ENCODE measurements at places on chromosomes 12 and 14. TPM values are rescaled to one million over a fixed set of nuclear protein-coding genes. Genes with fewer than 3 reads are reported as not detected.

Gene KRT77
- total RNA-seq, result not detected

Gene PRPH
- total RNA-seq, result 1.0 TPM

Gene PMCH
- total RNA-seq, result not detected

Gene CFL2
- 34.6 TPM for total RNA-seq

Gene MYBPC1
- not detected for total RNA-seq

Gene YARS2
- 18.5 TPM for total RNA-seq

Gene KIF5A
- 0.09 TPM for total RNA-seq

Gene IRF9
- 158 TPM for total RNA-seq

Gene SOAT2
- not detected for total RNA-seq

Gene CLEC4D
- 1.4 TPM for total RNA-seq

Gene TAS2R7
- not detected for total RNA-seq

Gene LARP4
- 62.2 TPM for total RNA-seq

Gene CLEC2A
- not detected for total RNA-seq

Gene CFAP251
- 8.2 TPM for total RNA-seq

Gene NKX2-8
- 1.2 TPM for total RNA-seq

Gene DTD2
- total RNA-seq, result 13.4 TPM

Gene RXYLT1
- 14.5 TPM for total RNA-seq

Gene GDF3
- 0.30 TPM for total RNA-seq

Gene FGD6
- 22.9 TPM for total RNA-seq

Gene TSHR
- not detected for total RNA-seq

Gene DCAF4
- 19.5 TPM for total RNA-seq

Gene SLC4A8
- total RNA-seq, result 8.3 TPM

Gene AGAP2
- total RNA-seq, result 5.7 TPM

Gene TNS2
- total RNA-seq, result 186 TPM

Gene PLEKHD1
- total RNA-seq, result 0.47 TPM

Gene TSPAN11
- total RNA-seq, result 9.1 TPM

Gene NOXRED1
- 0.77 TPM for total RNA-seq

Gene CHGA
- 0.71 TPM for total RNA-seq

Gene CFAP54
- total RNA-seq, result 7.9 TPM

Gene MYF5
- not detected for total RNA-seq

Gene CLEC12A
- total RNA-seq, result 88.3 TPM

Gene TBC1D30
- 11.5 TPM for total RNA-seq

Gene BHLHE41
- 125 TPM for total RNA-seq

Gene TMEM132D
- 0.06 TPM for total RNA-seq

Gene FSCB
- total RNA-seq, result 0.12 TPM

Gene HVCN1
- total RNA-seq, result 29.2 TPM

Gene SIX4
- 2.9 TPM for total RNA-seq

Gene GLIPR1L1
- not detected for total RNA-seq

Gene WASHC4
- total RNA-seq, result 68.9 TPM

Gene CCDC197
- not detected for total RNA-seq

Gene TBPL2
- not detected for total RNA-seq

Gene DYNC1H1
- total RNA-seq, result 437 TPM
